ENCODE measurements at places on chromosomes 16 and 17.

- DNase-seq = peak; percentile 74
Observed at GRCh38 chr17:17445925-17446665, 30.7 kb upstream of the MED9 start.

DNA sequence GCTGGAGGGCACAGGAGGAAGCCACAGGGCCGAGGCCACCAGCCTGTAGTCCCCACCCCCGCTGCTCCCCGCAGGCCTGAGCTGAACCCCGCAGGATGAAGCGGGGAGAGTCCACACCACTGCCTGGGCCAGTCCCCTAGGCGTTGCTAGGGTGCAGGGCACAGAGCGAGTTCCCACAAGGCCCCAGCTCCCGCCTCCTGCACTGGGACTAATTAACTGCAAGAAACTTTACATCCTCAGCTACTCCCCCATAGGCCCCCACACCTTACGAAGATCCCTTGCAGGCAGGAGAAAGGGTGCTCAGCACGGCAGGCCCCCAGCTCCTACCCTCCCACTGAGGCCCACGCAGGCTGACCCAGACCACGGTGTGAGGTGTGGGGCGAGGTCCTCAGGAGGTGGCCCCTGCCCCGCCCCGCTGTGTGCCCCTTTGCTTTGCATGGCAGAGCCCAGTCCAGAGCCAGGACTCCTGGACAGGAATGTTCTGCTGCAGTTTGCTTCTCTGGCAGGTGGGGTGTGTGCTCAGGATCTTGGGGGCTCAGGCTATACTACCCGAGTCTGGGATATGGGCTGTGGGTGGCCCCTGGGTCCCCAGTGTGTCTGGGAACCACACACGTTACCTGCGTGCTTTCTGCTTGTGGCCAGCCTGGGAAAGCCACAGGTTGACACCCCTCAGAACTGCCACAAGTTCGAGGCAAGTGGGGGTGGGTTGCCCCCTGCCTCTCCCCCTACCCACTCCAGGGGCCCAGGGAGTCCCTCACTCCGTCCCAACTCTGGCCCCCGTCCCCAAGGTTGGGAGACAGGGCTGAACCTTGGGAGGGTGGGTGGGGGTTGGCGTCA lies 1.2 kb downstream of the GNG13 start:
- no peak for DNase-seq

GRCh38 chr17:4576729-4577322 lies 7.5 kb upstream of the SMTNL2 start:
- no peak for DNase-seq

DNA sequence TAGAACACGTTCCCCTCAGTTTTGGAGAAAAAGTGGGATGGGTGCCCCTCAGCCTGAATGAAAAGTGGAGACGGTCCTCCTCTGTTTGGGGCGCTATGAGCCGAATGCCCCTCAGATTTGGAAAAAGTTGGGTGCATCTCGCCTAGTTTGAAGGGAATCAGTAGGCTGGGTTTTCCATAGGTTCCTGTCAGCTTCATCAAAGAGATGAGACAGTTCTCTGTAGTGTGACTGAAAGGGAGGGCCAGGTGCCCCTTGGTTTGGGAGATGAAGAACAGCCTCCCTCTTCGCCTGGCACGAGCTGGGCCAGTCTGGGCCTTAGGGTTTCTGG lies 742 bp upstream of the SLC9A5 start:
- no peak for DNase-seq

DNA sequence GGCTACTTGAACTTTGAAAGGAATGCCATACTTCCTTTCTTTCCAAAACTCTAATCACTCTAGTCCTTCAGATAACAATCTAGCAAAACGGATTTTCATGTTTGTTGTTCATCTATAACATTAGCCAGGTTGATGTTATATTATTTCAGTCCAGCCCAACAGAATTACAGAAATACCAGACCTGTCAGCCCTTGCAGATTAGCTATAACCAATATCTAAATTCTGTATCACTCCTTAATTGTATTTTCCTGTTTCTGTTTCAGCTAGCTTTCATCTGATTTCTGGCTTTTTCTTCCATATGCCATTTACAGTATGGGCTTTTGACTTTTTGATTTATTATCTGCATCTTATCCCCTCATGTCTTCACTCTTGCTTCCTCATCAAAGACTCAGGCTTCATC lies 479.8 kb upstream of the CDH8 start:
- no peak for DNase-seq

All from AG04449 (cell line).